ENCODE measurements at places on chromosomes 11 and 22.

GRCh38 chr11:25691959-25692358, 640.0 kb upstream of the ANO3 start:
- no peak for DNase-seq

DNA sequence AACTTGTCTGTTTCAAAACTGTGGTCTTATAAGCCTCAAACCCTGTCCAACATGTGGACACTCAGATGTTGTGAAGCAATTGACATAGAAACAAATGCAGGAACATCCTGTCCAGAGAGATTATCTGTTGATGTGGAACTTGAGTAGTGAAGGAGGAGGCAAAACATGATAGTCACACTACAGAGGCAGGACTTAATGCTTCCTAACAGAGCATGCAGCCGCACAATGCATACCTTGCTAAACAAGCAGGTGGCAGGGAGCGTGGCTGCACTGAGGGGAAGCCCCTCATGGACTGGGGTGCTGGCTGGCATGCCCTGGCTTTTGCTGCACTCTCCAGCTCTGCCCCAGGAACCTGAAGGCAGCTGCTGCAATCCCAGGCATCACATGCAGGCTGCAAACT, 5.3 kb downstream of the C22orf39 start:
- DNase-seq: no peak

GRCh38 chr11:89487016-89487415, 4.2 kb downstream of the NOX4 start:
- no peak for DNase-seq

GRCh38 chr11:32706985-32707741, 87.3 kb downstream of the CCDC73 start:
- DNase-seq: no peak

DNA sequence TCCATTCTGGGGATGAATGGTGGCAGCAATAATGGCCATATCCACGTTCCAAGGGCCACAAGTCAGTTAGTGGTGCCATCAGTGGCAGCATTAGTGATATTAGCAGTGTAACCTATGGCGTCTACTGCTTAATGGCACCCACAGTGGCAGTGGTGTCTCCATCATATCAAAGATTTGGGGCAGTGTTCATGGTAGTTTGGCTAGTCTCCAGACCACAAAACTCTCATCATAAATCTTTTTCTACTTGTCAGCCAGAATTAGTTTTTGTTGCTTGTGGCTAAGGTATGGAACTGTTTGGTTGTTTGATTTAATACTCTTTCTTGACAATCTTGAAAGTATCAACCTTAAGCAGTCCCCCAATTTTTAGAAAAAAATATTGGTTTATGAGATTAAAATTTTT, 45.1 kb upstream of the DEUP1 start:
- no peak for DNase-seq

GRCh38 chr11:118956094-118956846, at the start of gene UPK2:
Gene UPK2 (plus strand): TSS chr11:118956298. CDS start chr11:118956351, 53 bp downstream.
- peak; percentile 93 for DNase-seq

DNA sequence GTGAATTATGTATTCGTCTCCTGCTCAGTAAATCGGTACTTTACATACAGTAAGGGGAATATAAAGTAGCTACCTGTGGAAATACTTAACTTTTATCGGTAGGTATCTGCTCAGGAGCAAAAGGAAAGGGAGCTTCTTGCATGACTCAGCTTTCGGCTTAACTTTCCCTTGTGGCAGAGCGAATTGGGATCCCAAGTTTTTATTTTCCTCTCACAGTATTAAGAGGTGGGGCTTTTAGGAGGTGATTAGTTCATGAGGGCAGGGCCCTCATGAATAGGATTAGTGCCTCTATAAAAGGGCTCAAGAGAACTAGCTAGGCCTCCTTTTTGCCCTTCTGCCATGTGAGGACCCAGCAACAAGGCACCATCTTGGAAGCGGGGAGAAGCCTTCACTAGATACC, 18.7 kb downstream of the RCN1 start:
- DNase-seq: no peak

GRCh38 chr11:117606790-117607189, 190.2 kb downstream of the DSCAML1 start:
- DNase-seq: no peak

DNA sequence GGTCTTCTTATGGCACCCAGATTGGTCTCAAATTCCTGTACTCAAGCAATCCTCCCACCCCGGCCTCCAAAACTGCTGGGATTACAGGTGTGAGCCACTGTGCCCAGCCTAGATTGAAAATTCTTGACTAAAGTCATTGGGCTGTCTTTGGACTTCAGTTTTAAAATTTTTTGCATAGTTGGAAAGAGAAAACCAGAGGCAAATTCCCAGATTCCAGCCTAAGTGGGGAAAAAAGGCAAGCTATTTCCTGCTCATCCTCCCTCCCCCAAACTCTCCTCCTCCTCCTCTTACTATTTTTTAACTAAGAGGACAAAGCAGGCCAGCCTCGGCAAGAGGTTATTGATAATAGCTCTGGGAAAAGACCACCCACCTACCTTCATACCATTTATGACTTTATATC, 78.6 kb upstream of the CLMP start:
- DNase-seq: no peak

GRCh38 chr11:88538098-88538497, 200.6 kb upstream of the CTSC start:
- no peak for DNase-seq

DNA sequence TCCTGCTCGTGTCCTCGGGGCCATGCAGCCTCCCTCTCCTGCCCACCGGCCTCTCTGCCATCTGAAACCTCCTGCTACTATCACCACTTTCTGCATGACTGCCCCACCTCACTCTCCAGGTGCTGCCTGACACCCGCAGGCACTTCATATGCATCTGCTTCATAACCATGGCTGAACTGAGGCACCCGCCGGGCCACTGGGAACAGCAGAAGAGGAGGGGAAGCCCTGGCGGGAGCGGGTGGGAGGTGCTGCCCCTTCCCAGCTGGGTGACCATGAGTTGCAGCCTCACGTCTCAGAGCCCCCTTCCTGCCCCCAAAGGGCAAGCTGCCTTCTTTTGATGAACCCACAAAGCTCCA, 21.7 kb upstream of the PICK1 start:
- no peak for DNase-seq

DNA sequence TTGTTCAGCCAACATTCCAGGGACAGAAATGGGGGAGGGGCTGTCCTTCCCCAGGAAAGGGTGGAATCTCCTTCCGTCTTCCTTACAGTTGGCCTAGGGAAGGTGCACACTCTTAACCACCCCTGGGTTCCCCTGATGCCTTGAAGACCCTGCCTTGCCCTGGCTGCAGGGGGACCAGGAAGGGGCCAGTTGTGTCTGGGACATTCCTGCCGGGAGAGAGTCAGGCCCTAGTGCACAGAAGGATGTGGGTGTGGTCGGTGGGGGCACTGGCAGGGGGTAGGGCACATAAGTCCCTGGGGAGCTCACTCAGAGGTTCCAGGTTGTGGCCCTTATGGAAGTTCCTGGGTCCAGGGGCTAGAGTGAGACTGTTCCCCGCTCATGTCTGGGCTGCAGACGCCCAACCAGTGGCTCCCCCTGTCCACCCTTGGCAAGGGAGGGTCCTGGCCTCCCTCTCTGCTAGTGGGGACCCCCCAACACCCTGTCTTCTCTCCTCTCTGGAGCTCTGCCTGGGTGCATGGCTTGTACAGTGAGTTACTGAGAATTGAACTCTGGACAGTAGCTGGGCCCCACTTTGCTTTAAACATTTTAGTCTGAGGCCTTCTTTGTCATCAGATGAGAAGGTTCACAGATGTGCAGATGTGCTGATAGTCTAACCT, 2.0 kb upstream of the APOBEC3A start:
- DNase-seq: no peak

- no peak for DNase-seq
Measured at GRCh38 chr11:76701294-76702040, 30.9 kb upstream of the LRRC32 start.

DNA sequence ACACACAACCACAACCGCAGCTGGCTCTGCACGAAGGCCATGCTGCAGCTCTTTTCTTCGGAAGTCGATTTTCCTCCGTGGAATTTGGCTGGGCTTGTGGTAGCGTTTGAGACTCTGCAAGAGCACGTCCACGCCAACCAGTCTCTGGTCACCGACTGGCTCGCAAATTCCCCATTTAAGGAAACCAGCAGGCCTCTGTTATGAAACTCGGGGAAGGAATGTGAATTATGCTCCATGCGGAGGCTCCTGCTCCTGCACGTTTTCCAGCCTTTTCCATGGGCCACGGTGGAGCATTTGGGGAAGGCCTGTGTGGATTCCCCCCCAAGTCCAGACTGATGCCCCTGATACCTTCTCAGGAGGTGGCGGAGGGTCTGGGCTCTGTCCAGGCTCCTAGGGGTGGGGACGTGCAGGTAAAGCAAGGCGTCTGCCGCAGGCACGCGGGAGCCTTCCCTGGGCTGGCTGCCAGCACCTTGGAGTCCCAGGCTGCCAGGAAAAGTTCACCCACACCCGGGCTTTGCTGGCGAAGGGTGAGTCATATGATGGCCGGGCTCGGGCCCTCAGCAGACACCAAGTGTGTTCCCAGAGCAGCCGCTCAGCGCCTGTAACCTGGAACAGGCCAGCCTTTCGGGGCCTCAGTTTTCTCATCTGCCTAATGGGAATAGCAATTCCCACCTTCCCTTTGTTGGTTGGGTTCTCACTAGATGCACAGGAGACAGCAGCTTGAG, 41.9 kb downstream of the LRP5 start:
- no peak for DNase-seq

DNA sequence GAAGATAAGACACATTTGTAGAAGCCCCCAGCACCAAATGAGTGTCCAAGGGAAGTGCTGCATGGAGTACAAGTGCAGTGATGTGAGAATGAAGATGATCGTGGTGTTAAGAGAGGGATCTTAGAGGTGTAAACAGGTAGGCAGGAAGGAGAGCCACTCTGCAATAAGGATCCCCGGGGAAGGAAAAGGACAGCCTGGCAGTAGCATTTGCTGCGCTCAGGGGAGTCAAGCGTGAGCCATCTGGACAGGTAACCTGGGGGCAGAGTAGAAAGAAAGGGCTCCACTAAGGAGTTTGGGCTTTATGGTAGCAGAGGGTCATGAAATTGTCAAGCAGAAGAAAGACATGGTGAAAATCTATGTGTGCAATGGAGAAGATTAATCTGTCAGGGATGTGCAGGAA, 587.2 kb downstream of the BUD13 start:
- DNase-seq: no peak

- no peak for DNase-seq
Measured at GRCh38 chr11:110096496-110096895, 3.3 kb downstream of the ZC3H12C start.

DNA sequence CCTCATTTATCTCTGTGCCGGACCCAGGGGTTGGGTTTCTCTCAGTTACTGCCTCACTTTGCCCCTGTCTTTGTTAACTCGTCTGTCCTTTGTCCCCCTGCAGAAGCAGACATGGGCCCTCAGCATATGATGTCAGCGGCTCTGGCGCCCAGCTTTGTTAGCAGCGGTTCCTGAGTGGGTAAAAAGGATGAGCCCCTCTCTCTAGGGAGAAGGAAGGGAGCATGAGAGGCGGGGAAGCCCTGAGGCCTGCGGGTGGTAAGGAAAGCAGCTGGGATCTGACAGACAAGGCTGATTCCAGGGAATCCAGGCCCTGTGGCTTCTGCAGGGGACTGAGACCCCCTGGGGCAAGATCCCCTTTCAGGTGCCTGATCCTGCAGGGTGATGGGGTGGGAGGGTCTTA, 51.7 kb downstream of the MCM5 start:
- no peak for DNase-seq

GRCh38 chr22:25876871-25877270, 134.9 kb downstream of the MYO18B start:
- DNase-seq: no peak

- DNase-seq: no peak
Measured at GRCh38 chr22:24432059-24432853, 4.9 kb downstream of the ADORA2A start.

GRCh38 chr22:21651521-21652009, 9.5 kb downstream of the SDF2L1 start:
- DNase-seq: no peak

- DNase-seq: no peak
Measured at GRCh38 chr11:8345179-8345578, 81.5 kb upstream of the LMO1 start.

DNA sequence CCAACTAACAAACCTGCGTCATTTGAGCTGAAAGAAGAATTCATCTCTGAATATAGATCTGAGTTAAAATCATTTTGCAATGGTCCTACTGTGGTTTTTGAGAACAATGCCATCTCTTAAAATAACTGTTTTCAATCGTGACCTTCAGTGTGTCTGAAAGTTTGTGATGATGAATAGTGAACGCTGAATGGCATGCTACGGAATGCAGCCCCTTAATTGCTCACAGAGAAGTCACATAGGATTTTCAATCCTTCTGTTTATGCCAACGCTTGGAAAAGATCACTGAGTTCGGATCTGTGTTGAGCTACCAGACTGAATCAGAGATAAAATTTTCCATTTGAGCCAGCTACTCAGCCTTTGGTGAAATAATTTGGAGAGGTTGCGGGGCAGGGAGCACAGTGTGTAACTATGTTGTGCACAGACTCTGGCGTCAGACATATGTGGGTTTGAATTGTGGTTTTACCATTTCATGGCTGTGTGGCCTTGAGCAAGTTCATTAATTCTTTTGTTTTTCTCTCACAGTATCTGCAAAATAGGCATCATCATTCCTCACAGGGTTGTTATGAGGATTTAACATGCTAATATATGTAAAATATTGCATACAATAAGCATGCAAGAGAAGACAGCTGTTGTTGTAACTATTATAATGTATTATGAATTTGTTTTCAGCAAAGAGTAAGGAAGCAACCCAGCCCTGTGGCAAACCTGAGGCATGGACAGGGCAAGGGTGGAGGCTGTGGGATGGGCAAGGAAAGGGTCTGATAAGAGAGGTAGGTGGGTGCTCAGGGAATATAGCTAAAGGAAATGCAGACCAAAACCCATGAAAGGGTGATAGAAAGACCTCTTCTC, 679.9 kb downstream of the KCNA4 start:
- DNase-seq: no peak

DNA sequence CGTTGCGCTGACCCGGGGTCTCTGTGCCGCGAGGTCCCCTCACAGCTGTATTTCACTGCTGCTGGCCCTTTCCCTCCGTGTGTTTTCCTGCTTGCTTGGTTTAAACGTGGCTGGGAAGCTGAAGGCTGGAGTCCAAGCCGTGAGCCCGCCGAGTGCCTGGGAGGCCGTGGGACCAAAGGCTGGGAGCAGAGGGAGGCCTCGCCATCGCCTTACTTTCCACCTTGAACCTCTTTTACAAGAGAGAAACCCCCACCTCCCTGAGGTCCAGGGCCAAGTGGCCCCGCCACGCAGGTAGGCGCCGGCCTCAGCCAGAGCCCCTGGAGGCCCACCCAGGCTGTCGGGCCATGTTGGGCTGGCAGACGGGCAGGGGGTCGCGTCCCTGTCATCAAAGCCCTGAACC, 411.6 kb downstream of the TBC1D22A start:
- peak; percentile 19 for DNase-seq

DNA sequence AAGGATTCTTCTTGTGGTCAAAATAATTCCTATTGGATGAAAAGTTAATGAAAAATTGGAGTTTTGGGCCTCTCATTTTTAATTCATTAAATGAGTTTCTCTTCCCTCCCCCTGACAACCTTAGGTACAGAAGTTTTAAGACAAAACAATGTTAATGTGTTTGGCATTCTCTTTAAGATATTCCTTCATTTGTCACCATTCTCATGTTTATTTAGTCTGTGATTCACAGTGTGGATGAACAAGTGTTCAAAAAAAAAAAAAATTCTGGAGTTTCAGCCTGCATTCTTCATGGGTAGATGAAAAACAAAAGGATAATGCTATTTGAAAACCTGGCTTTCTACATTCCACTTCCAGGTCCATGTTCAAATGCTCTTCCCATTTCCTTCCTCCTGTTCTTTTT, 172.6 kb upstream of the LUZP2 start:
- no peak for DNase-seq

All from Caco-2 (cell line).